Sigmoid colon (tissue), 7 donors: ENCODE measurements at places on chromosomes 16 and 17. TPM values are rescaled to one million over a fixed set of nuclear protein-coding genes. Genes with fewer than 3 reads are reported as not detected.
A peak's percentile ranks its signal among the peaks of the same experiment; 100 is the strongest.

DNA sequence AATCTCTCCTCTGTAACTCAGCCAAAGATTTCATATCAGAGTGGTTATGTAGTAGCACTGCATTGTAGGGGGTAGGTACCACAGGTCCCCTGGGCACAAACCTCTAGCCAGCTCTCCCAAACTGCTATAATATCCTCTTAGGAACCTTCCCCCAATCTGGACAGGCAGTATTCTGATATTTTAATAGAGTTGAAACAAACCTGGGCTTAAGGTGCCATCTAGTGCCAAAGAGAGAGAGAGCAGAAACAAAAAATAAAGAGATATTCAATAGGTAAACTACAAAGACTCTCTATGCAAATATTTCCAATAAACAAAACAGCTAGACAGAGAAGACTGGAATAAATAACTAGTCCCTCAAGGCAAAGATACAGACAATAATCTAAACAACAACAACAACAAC, 1070.0 kb downstream of the CDH11 start:
- no peak for DNase-seq
- H3K4me3 ChIP-seq, result no peak overlapping the region
- no peak overlapping the region for H3K27ac ChIP-seq
- H3K27me3 ChIP-seq, result no peaks in the 10 kb centered on the region

The NOD2 gene
- total RNA-seq, result 3.0 TPM

The LRRC37A3 gene
- 3.9 TPM for total RNA-seq

DNA sequence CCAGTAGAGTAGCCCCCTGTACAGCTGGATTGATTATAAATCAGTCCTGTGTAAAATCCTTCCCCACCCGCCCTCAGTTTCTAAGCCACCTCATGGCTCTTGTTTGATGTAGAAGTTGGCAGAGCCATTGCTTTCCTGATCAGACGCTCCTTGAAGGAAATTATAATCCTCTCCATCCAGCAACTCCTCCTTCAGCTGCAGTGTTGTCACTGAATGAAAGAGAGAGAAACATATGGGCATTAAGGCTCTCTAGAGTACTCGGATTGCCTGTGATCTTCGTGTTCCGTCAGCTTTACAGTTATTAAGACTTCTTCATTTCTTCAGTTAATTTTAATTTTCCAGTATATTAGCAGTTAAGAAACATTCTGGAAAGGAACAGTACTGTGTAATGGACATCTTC, 14.3 kb downstream of the NME2 start:
- peaks cover 4% of the 10 kb centered on the region for H3K36me3 ChIP-seq
- no peaks in the 10 kb centered on the region for H3K4me1 ChIP-seq
- no peak overlapping the region for H3K27ac ChIP-seq
- no peak overlapping the region for H3K4me3 ChIP-seq
- no peaks in the 10 kb centered on the region for H3K27me3 ChIP-seq

- no peak overlapping the region for H3K27ac ChIP-seq
- no peak for DNase-seq
- peaks cover 41% of the 10 kb centered on the region for H3K27me3 ChIP-seq
- no peaks in the 10 kb centered on the region for H3K36me3 ChIP-seq
These were observed 26.4 kb upstream of the RPL38 start for GRCh38 chr17:74177018-74177450.

DNA sequence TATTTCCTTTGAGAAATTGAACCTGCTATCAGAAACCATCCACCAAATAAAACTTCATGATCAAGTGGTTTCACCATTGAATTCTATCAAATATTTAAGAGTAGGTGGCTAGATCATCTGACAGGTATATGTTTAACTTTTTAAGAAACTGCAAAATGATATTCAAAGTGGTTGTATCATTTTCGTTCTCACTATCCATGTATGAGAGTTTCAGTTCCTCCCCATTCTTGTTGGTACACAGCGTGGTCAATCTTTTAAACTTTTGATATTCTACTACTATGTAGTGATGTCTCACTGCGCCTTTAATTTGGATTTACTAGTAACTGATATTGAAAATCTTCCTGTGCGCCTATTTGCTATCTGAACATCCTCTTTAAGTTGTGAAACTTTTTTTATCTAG, 163.7 kb downstream of the CYB561 start:
- H3K27ac ChIP-seq, result no peak overlapping the region
- no peaks in the 10 kb centered on the region for H3K36me3 ChIP-seq
- no peaks in the 10 kb centered on the region for H3K4me1 ChIP-seq

The CNGB1 gene
- 2.0 TPM for total RNA-seq

DNA sequence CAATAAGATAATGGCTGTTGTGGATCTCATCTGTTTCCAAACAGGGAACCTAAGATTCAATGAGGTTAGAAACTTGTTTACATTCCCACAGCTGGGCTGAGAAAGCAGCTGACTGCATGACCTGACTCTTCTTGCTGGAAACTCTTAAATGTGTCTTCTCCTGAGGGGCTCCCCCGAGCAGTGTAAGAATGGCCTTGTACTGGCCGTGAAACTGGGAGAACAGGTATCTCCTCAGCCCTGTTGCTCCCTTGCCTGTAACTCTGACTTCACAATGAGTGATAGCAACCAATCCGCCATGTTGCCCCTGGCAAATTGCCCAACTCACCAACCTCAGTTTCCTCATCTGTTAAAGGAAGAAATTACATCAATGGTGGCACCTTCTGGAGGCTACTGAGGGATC, 59.1 kb upstream of the CCL2 start:
- DNase-seq, result no peak
- H3K4me3 ChIP-seq, result no peak overlapping the region
- H3K27ac ChIP-seq, result no peak overlapping the region
- peaks cover 18% of the 10 kb centered on the region for H3K27me3 ChIP-seq

DNA sequence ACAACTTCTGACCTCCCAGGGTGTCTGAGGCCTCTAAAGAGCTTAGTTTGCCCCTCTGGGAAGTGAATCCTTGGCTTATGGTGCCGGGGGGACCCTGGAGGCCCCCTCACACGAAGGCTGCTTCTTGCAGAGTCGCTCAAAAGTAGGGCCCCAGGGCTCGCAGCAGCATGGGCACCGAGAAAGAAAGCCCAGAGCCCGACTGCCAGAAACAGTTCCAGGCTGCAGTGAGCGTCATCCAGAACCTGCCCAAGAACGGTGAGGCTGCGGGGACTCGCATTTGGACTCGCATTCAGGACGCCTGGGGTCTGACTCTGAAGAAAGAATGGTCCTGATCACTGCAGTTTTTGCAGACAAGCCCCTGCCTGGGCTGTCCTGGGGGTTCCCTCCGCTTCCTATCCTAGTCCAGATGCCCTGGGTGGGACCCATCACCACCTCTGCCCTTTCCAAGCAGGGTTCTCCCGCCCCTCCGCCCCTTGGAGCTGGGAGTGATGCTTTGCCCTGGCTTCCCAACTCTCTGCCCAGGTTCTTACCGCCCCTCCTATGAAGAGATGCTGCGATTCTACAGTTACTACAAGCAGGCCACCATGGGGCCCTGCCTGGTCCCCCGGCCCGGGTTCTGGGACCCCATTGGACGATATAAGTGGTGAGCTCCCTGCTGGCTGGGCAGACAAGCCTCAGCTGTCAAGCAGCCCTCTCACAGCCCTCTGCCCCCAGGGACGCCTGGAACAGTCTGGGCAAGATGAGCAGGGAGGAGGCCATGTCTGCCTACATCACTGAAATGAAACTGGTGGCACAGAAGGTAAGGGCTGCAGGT, 698 bp downstream of the ACBD4 start:
- peak overlapping the region; percentile 84 for H3K27ac ChIP-seq
- peaks cover 31% of the 10 kb centered on the region for H3K4me1 ChIP-seq
- peaks cover 12% of the 10 kb centered on the region for H3K36me3 ChIP-seq
- peak overlapping the region; percentile 72 for H3K4me3 ChIP-seq
- H3K27me3 ChIP-seq, result no peaks in the 10 kb centered on the region

GRCh38 chr17:7097940-7098339, 16.7 kb downstream of the ASGR2 start:
- no peak overlapping the region for H3K4me3 ChIP-seq
- no peak overlapping the region for H3K27ac ChIP-seq
- no peaks in the 10 kb centered on the region for H3K4me1 ChIP-seq

The MYH1 gene
- 0.55 TPM for total RNA-seq

DNA sequence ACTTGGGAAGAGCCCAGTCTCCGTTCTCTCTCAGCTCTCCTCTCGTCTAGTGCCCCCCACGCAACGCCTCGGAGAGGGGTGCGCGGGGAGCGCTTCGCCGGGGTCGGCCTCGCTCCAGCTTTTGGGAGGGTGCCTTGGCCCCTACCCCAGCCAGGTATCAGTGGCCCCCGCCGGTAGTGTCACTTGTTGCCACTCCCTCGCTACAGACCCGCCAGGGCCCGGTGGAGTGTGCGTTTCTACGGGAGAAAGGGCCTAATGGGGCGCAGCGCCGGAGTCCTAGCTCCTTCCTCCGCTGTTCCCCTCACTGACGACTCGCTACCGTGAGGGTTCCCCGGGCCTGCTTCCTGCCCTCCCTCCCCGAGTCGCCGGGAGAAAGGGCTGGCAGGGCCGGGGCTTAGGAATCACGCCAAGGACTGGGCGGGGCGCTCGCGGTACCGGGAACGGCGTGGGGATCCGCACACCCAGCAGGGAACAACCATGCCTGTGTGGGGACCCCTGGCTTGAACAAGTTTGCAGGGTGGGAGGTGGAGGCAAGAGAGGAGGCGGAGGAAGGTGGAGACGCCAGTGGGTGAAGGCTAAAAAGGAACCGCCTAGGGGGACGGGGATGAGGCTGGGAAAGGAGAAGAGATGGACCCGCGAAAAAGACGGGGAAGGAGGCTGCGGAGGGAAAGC, 997 bp upstream of the CDH11 start:
- peak; percentile 87 for DNase-seq
- peak overlapping the region; percentile 49 for H3K4me3 ChIP-seq
- peaks cover 10% of the 10 kb centered on the region for H3K4me1 ChIP-seq
- no peaks in the 10 kb centered on the region for H3K36me3 ChIP-seq

The C17orf75 gene
- 11.8 TPM for total RNA-seq

DNA sequence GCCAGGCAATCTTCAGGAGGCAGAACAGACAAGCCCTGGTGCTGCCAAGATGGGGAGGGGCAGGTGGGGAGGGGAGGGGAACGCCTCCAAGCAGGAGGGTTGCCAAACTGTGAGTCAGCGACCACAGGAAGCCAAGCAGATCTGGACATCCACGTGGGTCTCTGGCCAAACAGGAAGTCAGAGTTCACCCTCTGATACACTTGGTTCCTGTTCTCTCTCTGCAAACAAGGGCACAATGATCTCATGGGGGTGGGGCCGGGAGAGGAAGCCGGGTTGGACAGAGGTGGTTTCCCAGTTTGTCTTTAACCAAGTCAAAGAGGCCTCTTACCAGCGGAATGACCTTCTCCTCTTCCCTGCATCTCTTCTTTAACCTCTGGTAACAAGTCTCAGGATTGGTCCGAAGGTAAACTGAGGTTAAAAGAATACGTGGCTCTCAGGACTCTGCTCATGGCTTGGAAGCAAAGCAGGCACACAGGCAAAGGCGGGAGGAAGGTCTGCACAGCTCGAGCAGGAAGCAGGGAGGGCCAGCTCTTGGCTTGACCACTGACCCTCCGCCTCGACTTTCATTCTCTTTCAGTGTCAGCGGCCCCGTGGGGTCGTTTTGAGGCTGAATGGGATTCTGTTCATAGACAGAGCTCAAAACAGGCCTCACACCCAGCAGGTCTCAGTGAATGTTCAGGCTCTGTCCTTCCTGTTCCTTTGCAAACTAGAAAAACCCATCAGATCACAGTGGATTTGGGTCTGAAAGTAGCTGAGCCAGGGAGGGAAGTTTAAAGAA, 32.9 kb downstream of the TK2 start:
- H3K36me3 ChIP-seq, result no peaks in the 10 kb centered on the region
- peak overlapping the region; percentile 2 for H3K4me3 ChIP-seq
- no peaks in the 10 kb centered on the region for H3K27me3 ChIP-seq
- peak; percentile 99 for DNase-seq

- DNase-seq, result no peak
- H3K27ac ChIP-seq, result no peak within 1 kb of the TSS
- no peaks in the 10 kb centered on the region for H3K36me3 ChIP-seq
- H3K27me3 ChIP-seq, result no peaks in the 10 kb centered on the region
These were observed at the start of gene SLC5A11 for GRCh38 chr16:24845726-24846547. TSS of gene SLC5A11 (plus strand) at chr16:24845963. CDS start at chr16:24858644, 12,681 bp downstream.

GRCh38 chr17:72804949-72805707, 287.4 kb downstream of the SLC39A11 start:
- H3K27ac ChIP-seq, result no peak overlapping the region
- no peaks in the 10 kb centered on the region for H3K4me1 ChIP-seq
- no peak for DNase-seq
- no peaks in the 10 kb centered on the region for H3K27me3 ChIP-seq
- no peaks in the 10 kb centered on the region for H3K36me3 ChIP-seq

DNA sequence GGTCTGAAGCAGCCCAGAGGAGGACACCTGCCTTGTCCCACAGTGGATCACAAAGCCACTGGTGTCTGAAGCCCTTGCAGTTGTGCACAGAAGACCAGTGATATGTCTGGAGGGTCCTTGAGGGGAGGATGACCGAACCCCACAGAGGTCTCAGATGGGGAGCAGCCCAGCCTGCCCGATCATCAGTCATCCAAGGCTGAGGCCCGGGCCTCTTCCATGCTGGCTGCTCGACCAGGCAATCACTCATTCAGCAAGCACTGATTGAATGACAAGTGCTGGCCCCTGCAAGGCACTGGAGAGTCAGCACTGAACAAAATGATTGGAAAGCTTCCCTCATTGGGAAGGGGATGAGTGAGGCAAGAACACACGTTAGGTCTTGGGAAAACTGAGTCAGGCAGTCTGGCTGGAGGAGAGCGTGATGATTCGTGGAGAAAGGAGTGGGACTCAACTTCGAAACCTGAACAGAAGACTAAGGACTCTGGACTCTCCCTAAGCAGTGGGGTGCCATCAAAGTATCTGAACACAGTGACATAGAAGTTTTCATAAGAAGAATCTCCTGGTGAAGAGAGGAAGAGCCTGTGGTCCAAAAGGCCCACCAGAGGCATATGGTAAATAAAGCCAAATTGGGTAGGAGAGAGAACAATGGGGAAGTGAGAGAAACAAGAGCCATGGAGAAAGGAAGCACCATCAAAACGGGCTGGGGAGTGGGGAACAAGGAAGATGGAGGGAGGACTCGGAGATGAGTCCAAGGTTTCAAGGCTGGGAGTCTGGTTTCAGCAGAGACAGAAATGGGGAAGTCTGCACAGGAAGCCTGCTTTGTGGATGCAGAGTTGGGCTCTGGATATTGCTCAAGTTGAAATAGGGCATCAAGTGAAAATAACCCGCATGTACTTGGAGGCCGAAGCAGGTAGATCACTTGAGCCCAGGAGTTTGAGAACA, 10.2 kb downstream of the PIK3R5 start:
- no peak overlapping the region for H3K27ac ChIP-seq
- no peaks in the 10 kb centered on the region for H3K4me1 ChIP-seq
- DNase-seq, result no peak

The MPP3 gene
- total RNA-seq, result 6.6 TPM

The CD7 gene
- not detected for total RNA-seq
